AG04449 (cell line): ENCODE measurements at places on chromosomes 2 and 18.

DNA sequence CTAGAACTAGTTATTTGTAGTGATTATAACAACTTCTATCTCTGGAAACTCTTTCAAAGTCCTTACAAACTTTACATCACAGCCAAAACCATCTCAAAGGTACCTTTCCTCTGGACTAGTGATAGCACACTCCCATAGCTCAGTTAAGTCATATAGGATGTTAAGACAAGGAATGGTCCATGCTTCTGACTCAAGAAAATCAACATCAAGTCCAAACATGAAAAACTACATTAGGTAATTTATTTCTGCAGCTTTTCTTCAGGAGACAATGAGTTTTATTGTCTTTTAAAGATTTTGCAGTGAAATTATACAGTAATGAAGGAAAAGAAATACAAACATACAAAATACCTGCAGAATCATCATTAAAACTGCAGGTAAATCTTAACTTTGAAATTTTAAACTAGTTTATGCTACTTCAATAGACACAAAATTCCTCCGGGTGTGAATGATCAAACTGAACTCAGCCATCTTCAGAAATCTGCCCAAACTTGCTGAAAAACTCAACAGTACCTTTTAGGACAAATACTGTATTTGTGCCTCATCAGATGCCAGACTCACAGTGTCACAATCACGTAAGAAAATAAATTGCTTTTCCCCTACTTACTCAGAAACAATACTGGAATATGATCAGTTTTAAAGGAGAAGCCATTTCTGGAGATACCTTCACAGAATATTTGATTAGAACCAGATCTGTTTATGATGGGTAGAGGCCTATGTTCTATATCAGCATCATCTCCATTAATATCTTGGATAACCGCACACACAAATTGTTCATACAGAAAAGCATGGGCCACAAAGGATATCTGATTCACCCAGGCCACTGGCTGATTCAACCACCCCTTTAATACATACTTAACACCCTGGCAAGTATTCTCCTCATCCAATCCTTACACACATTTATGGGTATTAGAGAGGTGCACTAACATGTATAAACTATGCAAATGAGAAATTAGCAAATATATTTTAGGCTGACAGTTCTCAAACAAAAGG, 2.6 kb downstream of the TMEM131 start:
- DNase-seq: no peak

- DNase-seq: no peak
Observed at GRCh38 chr18:36901277-36901701, 72.4 kb downstream of the KIAA1328 start.

DNA sequence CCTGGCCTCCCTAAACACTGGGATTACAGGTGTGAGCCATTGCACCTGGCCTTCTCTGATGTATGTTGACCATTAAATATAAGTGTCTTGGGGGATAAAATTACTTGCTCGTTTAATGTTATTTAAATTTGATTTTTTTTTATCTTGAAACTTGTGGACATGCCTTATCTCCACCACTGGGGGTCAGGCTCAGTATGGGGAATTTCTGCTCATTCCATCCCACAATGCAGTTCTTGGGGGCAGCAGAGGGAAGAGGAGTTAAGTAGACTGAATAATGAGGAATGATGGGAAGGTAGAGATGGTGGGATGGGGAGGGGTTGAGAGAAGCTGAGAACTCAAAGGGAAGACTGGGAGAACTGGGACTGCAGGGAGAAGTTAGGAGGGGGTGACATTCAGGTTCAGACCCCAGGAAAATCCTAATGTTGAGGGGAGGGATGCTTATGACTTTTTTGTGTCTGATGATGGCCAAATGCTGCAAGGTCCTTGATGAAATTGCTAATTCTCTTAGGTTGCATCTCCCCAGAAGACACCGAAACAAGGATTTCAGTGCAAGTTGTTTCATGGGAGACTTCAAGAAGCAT, 174.2 kb downstream of the MIB1 start:
- no peak for DNase-seq

- no peak for DNase-seq
Observed at GRCh38 chr2:236160366-236161081, 7.7 kb downstream of the GBX2 start.

GRCh38 chr2:188875104-188875503, 99.1 kb upstream of the COL3A1 start:
- no peak for DNase-seq

DNA sequence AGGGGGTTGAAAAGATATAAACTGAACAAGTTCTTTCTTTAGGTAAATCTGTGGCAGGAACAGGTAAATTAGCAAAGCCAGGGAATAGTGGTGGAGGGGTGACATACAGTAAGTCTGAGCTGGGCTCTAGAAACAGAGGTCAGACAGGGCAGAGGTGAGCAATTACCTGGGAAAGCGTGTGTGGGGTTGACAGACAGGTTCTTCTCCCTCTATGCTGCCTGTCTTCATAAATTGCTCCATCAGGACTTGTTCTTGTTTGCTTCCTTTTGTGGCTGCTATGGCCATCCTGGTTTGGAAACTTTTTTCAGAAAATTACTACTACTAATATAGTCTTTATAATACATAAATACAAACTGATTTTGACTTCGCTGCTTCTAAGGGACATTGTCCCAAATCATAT, 3.4 kb upstream of the ANKRD12 start:
- no peak for DNase-seq

DNA sequence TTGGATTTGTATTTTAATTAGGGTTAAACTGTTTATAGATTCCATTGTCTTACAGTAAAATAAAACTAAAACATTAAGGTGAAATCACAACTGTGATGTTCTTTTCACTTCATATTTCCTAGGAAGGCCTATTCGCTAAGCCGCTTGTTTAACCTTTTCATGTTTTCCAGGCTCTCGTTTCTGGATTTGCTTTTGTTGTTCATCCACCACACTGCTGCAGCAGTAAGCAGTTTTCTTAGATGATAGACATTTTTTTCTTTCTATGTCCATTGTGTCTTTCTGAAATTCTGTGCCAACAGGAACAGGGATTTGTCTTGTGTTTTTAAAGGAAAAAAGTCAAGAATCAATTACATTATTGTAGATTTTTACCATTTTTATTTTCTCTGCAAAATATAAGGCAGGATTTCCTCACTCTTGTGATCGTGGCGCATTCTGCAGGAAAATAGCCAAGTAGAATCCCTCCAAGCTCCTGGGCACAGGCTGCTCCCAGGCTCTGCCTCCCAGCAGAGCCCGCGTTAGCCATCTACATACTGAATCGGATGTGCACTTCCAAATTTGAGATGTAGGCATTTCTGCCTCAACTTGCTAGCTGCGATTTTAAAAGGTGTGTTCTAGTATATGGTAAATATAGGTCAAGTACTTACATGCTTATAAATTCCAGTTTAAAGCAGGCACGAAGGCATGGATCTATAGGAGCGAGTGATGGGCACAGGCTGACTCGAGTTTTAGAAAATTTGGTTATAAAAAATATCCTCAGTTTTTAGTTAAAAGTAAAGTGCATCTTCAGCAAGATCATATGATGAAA, 10.2 kb downstream of the TSHZ1 start:
- DNase-seq: no peak

GRCh38 chr2:101679037-101679726, 18.3 kb upstream of the MAP4K4 start:
- peak; percentile 44 for DNase-seq

DNA sequence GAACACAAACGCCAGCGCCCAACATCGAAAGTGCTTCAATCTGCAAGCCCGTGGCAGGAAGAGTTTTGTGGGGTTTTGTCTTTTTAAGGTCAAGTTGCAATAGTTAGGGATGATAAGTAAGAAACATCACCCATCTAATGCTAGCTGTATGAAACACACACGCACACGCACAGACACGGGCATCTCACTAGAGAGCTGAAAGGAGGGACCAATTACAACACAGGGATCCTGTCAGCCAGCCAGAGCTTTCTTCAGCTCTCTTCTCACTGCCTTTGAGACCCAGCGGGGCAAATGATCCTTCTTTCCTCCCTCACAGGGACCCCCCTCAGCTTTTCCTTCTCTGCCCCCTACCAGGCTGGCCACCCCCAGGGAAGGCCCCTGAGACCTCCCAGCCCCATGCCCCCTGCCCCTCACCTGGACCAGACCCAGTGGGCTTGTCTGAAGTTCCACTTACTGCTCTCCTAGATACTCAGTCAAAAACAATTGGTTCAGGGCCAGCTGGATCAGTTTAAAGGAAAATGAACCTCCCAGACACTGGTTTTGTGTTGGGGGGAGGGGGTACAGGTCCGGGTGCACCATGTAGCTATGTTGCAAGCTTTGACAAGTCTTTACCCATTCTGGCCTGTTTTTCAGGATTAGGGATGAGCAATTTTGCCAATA, 17.9 kb downstream of the CYP26B1 start:
- DNase-seq: no peak

DNA sequence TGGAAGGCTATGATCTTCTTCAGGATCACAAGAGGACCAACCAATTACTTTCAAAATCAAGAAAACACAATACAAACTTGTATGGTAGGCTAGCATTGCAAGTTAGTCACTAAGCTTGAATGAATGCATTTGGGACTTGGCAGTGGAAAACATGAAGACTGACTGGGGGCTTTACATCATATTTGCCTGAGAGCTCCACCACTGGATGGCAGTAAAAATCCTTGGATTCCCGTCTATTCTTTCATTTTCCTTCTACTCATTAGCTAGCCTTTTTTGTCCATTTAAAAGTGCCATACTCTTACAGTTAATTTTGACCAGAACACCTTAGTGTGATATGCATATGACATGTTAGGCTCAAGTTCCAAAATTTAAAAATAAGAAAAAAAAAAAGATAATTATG, 63.5 kb upstream of the RASGRP3 start:
- DNase-seq: no peak

DNA sequence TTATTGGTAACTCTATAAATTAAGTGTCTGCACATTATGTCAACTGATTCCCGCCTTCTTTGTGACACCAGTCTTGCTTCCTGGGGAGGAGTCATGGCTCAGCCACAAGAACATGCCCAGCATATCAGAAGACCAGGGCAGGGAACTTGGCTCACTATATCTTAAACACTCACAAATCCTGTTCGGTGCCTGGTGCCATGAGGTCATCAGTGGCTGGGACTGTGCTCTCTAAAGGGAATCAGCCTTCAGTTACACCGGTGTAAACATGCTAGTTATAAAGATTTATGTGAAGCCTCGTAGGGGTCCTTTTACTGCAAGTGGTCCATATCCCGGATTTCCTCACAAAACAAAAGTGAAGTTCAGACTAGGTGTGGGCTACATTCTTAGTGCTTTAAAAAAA, 73.1 kb upstream of the ZNF521 start:
- DNase-seq: no peak

DNA sequence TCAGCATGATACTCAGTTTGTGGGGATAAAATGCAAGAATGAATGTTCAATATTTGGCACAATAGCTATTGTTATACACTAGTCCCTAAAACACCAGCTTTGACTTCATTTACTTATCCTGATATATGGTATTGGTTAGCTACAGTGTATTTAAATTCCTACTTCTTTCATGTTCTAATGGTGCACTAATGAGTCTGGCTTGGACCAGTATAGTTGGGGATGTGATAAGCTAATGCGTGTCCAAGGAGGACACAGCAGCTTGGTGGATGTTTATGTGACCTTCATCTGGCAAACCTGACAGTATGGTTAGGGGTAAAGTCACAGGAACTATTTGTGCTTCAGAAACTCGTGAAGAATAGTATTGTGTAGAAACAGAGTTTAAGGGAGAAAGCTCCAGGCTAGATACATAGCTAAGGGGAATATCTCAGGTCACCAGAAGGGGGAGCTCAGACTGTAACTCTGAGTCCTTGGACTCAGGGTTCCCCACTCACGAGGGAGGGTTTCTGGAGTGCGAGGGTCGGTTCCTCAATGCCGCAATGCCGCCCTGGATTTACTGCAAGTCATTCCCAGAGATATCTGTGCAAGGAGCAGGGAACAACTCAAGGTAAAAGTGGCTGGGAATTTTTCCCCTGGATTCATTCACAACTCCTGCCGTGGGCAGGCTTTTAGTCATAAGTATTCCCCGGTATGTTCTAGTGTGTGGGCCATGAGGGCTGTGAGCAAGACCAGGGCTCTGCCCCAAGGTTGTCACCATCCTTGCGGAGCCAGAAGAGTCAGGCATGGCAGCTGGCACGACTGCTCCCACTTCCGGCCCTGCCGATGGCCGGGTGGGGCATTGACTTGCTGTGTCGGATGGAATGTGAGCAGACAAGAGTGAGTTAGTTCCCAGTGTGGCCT, 14.5 kb downstream of the IL1R2 start:
- DNase-seq: no peak

DNA sequence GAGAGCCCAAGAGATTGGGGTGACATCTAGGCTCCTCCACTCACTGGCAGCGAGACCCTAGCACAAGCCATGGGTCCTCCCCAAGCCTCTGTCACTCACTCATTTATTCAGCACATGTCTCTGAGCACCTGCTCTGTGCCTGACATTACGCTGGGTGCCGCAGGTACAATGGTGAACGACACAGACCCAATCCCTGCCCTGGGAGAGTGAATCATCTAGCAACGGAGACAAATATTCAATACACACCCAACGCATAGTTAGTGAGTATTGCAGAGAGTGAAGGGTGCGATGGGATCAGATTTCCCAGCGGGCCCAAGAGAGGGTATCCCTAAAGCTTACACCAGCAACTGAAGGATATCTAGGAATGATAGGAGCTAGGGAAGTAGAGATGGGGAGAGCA, 45.5 kb downstream of the ZFP36L2 start:
- DNase-seq: no peak

- DNase-seq: no peak
Observed at GRCh38 chr2:101290711-101291110, 17.8 kb downstream of the RNF149 start.

GRCh38 chr2:101722864-101723263, 25.4 kb downstream of the MAP4K4 start:
- DNase-seq: no peak

- no peak for DNase-seq
Observed at GRCh38 chr2:174342686-174343342, 8.1 kb downstream of the SP9 start.
